ENCODE measurements at places on chromosomes 5 and 9. TPM values are rescaled to one million over a fixed set of nuclear protein-coding genes. Genes with fewer than 3 reads are reported as not detected.

The HMCN2 gene
- total RNA-seq = not detected

DNA sequence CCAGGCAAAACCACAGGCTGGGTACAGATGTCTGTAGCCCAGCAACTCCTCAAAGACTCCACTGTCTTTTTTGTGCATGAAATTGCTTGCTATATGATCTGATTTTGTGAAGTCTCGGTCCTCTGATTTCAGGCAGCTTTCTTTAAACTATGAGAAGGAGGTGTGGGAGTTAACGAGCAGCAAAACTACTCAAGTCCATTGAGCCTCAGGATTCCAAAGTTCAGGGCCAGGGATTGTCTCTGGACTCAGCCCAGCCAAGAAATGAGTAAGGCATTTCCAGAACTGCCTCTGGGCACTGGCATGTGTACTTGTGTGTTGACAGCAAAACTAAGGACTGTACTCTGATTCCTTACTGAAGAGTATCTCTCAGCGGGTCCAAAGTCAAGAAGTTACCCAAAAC, 53.4 kb upstream of the GLIS3 start:
- DNase-seq = no peak

DNA sequence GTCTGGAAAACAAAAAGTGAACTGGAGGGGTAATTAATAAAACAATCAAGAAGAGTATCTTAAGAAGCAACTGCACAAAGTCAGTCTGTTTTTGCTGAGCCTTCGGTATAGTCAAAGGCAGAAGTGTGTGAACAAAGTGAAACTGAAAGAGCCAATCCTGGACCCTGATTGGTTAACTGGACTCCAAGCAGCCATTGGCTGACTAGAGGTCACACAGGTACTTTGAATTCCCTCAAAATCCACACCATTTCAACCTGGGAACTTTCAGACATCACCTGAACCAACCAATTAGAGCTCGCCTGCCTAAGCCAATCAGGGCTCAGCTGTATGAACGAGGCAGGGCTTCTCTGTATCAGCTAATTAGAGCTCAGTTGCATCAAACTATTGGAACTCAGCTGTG, 286.7 kb downstream of the TLE4 start:
- peak; percentile 50 for DNase-seq

GRCh38 chr9:129910628-129911567, 75.6 kb downstream of the USP20 start:
- DNase-seq = no peak

GRCh38 chr9:35313460-35313859, 151.7 kb downstream of the UNC13B start:
- DNase-seq = no peak

The UNC5A gene
- not detected for total RNA-seq

The SLC6A3 gene
- not detected for total RNA-seq

DNA sequence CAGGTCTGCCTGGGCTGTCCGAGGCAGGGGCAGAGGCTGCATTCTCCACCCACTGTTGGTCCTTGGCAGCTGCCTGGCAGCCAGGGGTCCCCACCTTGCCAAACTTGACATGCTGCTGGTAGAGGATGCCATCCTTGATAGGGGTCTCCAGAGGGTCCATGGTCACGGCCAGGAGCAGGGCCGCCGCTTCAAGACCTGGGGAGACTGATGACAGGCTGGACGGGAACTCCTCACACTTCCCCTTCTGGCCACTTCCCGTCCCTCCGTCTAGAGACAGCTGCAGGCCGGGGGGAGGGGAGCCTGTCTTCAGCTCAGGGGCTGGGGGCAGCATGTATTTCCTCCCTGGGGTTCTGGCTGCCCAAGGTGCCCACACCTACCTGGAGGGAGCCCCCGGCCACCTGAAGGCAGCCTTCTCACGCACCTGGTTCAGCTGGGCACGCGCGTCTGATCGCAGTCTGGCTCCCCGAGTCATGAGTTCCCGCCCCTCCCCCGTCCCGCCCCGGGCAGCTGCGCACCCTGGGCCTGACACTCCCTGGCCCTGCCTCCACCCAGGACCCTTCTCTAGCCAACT, at the start of gene DOK3:
Gene DOK3 (minus strand): TSS at position 446 of the 571 bp plus-strand sequence. CDS start 286 bp downstream, at position 160.
- DNase-seq = no peak

DNA sequence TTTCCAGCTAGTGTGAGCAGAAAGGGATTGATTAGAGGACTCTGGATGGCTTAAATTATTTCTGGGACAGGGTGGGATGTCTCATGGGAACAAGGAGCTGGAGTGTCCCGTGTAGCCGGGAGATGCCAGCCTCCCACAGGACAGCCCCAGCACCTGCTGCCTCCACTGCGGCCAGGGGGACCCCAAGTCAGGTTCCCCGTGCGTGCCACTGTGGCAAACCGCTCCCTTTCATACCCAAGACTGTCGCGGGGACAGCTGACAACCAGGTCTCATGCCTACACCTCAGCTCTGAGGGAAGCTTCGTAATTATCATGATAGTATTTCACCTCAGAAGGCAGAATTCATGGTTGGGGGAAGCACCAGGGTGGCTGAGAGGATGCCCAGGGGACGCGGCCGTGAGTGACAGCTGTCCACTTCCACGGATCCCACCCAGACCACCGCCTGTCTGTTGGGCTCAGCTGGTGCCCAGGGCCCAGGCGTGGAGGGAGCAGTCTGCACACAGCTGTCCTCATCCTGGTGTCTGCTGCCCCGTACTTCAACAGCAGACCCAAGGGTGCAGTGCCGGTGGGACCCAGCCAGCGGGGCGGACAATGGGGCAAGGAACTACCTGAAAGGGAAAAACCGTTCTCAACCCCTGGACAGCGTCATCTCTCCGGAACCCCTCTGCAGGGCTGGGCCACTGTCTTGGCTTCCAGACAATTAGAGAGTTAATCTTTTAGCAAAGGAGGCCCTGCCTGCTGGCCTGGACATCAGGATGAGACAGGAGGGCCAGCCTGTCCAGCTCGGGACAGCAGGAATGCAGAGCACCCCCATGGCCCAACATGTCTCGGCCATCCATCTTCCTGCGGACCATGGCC, 166.9 kb downstream of the OLFM1 start:
- no peak for DNase-seq

- DNase-seq = no peak
Observed at GRCh38 chr9:108058135-108058814, 568.7 kb upstream of the KLF4 start.

DNA sequence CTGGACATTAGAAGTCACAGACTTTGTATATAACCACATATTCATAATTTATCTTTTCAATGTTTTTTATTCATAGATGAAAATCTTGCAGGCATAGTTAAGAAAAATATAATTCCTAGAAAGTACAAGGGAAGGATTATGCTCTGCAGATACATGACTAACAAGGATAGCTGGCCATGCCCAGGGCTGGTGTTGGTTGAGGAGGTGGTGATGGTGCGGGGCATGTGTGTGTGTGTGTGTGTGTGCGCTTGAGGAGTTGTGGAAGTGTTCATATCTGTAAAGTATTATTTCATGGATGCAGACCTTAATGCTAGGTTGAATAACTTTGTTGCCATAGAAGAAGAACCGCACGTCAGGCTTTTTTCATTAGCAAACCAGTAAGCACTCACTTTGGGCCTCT, 1.3 kb downstream of the S1PR3 start:
- no peak for DNase-seq

- DNase-seq = no peak
Observed at GRCh38 chr9:121819428-121820231, 168.2 kb downstream of the DAB2IP start.

- no peak for DNase-seq
Observed at GRCh38 chr5:45779874-45780671, 83.9 kb upstream of the HCN1 start.

DNA sequence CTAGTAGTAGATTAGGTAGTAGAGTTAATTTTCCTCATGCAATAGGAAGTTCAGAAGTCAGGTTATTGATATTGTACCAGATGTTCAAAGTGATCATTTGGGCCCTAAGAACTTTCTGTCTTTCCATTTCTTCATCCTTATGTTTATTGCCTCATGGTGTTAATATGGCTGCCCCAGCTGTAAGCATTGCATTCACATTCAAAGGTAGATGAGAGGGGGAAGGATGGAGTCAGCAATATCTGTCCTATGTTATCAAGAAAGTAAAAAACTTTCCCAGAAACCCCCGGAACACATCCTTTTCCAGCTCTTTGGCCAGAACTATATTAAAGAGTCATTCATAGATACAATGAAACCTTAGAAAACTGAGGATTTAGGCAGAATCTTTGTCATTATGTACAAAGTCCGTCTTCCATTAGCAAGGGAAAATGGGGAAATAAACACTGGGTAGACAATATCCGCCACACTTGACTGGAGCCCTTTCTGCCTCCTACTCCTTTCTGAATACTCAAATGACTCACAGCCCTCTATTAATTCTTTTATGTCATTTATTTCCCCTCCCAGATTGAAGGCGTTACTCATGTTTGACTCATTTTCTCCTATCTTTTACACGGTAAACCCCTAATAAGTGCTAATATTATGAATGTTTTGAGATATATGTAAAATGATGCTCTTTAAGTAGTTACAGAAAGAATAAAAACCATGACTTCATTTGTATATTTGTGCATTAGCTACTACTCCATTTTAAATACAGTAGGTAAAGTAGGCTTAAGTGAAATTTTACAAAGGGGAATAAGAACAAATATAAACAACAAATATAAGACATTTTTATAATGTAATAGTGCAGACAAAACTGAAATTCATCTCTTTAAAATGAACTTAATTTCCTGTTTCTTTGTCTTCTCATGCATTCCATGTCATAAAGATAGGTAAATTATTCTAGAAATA, 127.6 kb downstream of the SLF1 start:
- no peak for DNase-seq

GRCh38 chr5:61184708-61185107, 22.4 kb upstream of the SMIM15 start:
- DNase-seq = no peak

The PTGER4 gene
- total RNA-seq = 112 TPM

GRCh38 chr5:125440905-125441304, 694.5 kb upstream of the ZNF608 start:
- no peak for DNase-seq

DNA sequence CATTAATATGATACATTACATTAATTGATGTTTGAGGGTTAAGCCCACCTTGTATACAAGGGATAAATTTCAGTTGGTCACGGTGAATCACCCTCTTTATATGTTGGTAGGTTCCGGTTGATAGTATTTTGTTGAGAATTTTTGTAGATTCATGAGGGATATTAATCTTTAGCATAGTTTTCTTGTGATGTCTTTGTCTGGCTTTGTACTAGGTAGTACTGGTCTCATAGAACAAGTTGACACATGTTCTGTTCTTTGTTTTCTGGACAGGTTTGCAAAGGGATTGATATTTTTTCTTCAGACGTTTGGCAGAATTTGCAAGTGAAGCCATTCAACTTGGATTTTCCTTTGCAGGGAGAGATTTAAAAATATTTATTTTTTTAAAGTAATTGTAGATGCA, 49.1 kb upstream of the CLK4 start:
- DNase-seq = no peak

GRCh38 chr9:80806671-80807070, 882.7 kb downstream of the TLE1 start:
- DNase-seq = no peak

The IFNB1 gene
- total RNA-seq = not detected

The SLC4A9 gene
- total RNA-seq = not detected

DNA sequence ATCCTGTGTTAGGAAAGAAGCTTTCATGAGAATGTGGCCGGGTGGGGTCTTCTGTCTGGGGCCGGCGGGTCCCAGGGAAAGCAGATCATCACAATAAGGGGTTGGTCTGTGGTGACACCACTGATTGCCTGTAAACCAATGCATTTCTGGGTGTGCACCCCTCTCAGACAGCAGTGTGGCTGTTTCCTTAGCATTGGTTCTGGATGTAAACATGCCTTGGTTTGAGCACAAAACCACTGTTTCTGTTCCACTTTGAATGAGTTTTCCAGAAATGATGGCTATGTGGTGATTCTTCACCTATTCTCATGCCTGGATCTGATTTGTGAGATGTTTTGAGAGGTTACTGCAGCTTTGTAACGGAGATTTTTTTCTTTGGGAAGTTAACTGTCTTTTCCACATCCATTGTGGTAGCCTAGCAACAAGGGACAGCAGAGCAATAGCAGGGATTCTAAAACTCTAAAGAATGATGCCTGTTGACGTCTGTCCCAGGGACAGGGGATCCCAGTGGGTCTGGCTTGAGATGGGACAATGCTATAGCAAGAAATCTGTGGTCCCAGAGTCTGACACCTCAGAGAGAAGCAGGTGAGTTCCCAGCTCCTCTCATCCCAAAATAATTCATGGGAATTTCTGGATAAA, at the start of gene CCDC192:
Gene CCDC192 (plus strand): TSS at position 466 of the 636 bp plus-strand sequence. CDS start 55 bp downstream, at position 521.
- DNase-seq = no peak

DNA sequence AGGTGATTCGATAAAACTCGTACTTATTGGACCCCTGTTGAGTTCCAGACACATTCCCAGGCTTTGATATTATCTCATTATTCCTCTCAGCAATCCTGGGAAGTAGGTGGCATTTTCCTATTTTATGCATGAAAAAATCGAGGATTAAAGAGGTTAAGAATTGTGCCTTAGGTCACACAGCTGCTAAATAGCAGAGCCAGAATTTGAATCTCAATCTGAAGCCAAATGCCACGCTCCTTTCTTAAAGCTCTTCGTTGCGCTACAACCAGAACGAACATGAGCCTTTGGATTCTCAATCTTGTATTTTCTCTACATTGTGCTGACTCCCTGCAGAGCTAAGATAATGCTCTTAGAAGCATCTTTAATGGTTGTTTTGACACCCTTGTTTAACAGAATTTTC, 527.8 kb upstream of the TLE4 start:
- no peak for DNase-seq

DNA sequence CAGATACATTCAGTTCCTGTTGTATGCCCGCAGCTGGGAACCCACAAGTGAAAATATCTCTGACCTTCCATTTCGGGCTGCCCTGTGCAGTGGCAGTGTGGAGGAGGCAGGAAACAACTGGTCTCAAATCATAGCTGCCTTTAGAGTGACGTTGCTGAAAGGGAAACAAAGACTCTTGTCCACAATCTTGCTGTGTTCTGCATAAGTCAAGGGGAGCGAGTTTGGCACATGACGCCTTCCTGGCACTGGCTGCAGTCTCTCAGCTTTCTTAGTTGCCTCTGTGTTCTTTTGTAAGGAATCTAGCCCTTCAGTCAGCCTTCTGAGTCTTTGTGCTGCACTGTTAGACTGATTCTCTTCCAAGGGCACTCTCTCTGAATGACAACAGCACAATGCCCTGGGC, 24.0 kb downstream of the ADAMTS16 start:
- DNase-seq = no peak
